ENCODE measurements at places on chromosomes 3 and 15.

DNA sequence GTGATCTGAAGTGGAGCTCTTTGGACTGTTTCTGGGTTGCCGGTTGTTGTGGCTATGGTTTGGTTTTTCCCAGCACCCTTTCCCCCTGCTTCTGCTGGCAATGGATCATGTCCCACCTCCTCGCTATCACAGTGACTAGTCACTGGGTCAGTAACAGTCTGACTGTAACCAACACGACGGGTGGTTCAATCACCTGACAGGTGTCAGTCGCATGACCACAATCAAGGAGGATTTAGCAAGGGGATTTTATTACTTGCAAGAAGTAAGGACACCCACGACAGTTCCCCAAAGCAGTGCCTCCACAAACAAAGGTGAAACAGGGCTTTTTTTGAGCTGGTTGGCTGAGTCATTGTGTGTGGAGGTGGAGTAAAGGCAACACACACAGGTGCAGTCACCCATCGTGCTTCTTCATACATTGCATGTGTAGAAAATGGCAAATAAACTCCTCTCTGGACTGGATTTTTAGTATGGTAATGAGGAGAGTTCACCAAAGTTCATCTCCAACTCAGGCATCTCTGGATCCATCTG, 58.8 kb upstream of the FAM3D start:
- no peak for DNase-seq

DNA sequence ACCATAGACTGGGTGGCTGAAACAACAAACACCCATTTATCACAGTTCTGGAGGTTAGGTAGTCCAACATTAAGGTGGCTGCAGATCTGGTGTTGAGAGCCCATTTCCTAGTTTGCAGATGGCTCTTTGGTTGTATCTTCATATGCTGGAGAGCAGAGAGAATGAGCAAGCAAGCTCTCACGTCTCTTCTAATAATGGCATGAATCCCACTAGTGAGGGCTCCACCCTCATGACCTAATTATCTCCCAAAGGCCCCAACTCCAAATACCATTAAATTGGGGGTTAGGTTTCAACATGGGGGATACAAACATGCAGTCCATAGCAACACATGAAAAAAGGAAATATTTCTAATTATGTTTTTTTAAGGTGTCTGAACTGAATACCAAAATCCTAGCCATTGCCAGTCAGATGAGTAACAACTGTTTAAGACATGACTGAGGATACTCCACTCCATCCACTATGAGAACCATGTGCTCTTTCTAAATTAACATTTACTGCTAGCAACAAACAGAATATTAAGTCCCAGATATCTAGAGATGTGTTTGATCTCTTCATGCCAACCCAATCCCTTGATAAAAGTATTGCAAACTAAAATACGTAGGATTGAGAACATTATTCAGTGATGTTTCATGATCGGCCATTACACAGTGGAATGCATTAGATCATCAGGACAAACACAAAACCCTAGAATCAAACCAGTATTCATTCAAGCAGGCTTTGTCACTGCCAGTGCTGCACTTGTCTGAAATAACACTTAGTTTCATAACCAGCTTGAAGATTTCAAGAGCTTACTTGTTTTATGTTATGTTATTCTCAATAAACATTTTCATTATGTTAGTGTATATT, 340.3 kb downstream of the SLC9A9 start:
- peak; percentile 5 for DNase-seq

GRCh38 chr3:39810647-39811161, 1.3 kb downstream of the MYRIP start:
- peak; percentile 54 for DNase-seq

DNA sequence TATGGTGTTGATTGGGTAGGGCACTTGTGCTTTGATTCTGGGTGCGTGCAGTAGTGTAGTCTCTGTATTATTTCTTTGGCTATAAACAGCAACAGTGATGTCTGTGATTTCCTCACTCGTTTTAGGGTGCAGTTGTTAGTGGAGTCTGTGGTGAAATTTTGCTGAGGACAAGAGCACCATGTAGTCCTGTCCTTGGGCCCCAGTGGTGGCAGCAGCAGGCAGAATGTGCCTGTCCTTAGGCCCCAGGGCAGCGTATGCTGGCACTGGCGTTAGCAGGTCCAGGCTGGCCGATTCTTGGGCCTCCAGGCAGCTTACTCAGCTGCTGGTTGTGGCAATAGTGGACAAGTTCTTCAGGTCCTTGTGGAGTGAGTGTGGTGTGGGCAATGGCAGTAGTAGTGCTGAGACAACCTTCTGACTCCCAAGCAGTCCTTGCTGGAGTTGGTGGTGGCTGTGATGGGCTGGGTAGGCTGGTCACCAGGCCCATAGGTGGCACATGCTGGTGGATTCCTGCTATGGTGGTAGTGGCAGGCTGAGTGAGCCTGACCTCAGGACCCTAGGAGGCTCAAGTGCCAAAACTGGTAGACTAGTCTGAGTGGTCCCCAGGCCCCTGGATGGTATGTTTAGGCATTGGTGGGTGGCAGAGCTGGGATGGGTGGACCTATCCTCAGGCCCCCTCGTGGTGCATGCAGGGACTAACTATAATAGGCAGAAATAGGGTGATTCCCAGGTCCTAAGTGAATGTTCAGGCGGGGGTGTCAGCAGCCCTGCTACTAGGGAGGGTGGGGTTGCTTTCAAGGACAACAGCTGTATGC, 56.3 kb downstream of the TNFAIP8L3 start:
- DNase-seq: no peak

DNA sequence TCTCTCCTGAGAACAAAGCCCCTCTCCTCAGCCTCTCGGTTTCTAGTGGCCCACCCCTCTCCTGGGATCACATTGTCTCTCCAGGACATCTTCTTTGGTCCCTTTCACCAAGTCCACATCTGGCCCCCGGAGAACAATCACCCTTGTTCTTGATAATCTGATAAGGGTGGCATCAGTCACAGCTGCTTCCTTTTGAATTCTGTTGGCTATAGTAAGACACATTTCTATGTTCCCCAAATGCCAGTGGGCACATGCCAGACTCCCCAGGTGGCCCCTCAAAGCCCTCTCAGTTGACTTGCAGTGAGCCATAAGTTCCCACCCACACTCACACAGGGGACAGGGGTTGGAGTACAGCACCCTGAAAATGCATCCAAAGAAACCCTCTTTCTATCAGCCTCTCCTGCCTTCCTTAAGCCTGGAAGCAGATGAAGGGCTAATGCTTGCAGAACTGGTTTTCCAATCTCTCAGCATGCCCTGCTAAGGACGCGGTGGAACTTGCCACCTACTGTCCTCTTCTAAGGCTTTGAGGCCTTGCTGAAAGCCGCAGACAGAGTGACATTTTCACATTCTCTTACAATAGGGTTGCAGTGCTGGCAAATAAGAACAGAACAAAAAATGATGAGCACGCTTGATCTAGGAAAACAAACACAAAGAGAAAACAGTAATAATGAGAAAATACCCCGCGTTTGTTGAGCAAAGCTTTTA, 101.3 kb upstream of the SLCO3A1 start:
- no peak for DNase-seq

GRCh38 chr3:15094187-15094875, 4.6 kb downstream of the RBSN start:
- no peak for DNase-seq

DNA sequence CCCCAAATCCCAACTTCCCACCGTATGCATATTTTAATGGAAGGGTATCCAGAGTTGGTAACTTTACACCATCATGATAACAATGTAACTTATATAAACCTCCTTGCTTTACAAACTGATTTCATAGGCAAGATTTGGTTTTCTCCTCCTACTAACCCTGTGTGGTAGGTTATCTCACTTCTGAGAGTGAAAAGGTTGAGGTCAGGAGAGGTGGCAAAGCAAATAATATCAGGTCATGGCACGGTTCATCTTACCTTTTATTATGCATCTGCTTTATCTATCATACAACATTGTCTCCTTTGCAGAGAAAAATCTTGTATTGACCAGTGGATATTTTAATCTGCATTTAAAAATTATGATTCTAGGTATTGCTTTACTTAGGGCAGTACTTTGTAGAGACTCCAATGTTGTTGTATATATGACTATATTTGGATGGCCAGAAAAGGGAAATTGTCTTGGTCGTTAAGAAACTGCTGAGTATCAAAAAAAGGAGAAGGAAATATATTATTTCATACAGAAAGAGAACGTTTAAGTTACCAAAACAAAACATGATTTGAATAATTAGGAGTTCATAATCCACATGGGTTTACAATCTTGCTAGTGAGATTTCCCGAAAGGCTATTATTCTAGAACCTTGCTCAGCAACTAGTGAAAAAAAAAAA, 30.4 kb downstream of the NFKBIZ start:
- no peak for DNase-seq

DNA sequence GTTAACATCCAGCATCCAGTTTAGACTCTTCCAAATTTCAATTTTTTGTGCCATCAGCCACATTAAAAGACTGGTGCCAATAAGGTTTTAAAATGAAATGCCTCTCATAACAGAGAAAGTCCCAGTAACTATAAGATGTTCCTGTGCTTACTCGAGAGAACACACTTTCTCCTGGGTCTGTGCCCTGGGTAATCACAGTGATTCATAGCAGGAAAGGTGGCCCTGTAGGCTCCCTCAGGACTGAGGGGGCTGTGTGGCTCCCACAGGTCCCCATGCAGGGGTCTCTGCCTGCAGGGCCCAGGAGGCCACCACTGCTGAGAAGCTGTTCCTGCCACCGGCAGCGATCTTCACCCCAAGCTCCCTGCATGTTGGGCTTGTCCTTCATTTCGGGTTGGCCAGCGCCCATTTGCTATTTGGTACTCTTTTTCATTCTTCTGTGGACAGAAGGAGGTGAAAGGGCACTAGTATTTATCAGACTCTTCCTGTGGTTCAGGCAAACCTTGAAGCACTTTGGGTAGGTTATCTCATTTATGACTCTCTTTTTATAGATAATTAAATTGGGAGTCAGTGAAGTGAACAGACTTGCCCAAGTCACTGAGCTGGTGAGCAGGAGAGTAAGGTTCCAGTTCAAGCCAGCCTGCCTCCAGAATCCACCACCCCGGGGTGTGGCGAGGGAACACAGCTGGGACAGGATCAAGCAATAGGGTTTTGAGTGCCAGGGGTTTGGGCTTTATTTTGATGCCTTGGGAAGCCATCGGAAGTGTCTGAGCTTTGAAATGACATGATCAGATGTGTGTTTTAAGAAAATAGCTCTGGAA, 44.2 kb upstream of the PLXNA1 start:
- no peak for DNase-seq

DNA sequence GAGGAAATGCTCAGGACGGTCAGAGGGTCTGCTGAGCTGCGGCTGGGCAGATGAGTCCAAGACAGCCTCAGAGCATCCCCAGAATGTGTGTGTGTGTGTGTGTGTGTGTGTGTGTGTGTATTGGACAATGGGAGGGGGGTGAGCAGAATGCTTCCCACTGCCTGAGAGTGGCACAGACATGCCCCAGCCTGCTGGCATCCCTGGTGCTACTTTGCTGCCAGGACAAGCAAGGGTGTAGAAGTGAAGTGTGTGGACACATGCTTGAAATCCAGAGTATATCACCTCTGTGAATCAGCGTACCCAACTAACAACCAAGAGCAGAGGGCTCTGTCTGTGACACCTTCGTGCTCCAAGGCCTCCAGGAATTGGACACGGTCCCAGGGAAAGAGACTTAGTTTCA, 76.3 kb downstream of the SLC9A9 start:
- no peak for DNase-seq

- no peak for DNase-seq
Measured at GRCh38 chr3:111980716-111981456, 2.1 kb downstream of the ABHD10 start.

GRCh38 chr3:99321261-99321660, 317.1 kb upstream of the COL8A1 start:
- no peak for DNase-seq

GRCh38 chr3:70061096-70061495, 61.6 kb downstream of the SAMMSON start:
- DNase-seq: no peak

DNA sequence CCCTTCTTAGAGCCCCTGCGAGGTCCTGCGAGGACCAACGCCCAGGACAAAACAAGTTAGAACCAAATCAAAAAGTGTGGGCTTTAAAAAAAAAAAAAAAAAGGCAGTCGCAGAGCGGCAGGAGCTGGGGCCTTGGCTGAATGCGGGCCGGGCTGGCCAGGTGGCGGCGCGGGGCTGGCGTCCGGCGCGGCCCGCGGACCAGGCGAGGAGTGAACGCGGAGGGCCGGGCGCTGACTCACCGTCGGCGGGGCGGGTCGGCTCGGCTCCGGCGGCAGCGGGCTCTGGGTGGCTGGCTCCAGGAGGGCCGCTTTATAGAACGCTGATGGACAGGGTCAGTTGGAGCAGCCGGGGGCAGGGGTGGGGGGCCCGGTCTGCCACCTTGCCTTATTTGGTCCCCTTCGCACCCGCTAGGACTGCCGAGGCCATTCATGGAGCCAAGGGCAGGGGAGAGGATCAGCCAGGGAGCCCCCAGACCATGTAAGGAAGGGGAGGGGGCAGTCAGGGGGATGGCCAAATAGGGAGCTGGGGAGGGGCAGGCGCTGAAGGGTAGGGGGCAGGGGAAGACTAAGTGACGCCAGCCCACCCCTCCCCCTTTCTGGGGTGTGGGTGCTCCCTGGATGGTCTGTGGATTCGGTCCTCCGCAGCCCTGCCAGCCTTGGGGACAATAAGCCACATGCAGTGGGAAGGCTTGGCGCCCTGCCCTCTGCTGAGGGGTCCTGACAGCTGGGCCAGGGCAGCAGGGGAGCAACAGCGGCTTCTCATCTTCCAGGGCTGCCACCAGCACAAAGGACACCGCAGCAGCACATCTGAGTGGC, at the start of gene ACTC1:
Gene ACTC1, minus strand, starts transcription at position 283 of the 815 bp plus-strand sequence. CDS start 741 bp downstream, outside the sequence.
- peak; percentile 60 for DNase-seq

DNA sequence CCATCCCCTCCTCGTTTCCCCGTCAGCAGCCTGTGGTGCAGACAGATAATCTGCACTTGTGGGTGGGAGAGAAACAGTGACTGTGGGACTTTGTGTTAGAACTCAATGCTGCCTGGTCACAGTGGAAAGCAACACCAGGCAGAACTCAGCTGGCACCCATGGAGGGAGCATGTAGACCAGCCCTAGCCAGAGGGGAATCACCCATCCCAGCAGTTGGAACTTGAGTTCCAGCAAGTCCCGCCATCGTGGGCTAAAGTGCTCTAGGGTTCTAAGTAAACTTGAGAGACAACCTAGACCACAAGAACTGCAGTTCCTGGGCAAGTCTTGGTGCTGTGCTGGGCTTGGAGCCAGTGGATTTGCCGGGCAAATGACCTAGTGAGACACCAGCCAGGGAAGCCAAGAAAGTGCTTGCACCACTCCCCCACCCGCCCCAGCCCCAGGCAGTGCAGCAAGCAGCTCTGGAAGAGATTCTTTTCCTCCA, 24.4 kb downstream of the ISG20 start:
- no peak for DNase-seq

DNA sequence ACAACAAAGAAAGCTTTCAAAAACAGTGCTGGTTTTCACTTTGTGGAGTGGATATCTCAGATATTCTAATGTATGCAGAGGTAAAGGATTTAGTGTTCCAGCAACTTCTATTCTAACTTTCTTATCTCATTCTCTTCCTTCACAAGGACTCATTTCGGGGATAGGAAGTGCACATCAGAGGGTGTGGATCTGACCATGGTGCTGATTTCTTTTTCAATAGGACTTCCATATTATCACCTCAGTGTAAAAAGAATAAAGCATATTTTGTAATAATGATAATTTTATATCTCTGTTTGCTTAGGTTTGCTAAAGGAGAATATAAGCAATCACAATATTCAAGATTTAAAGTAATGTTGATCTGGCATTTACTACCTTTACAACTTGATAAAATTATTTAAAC, 12.5 kb upstream of the CADM2 start:
- DNase-seq: peak; percentile 52
